GM12864 (cell line): ENCODE measurements at places on chromosomes 11 and 22.

DNA sequence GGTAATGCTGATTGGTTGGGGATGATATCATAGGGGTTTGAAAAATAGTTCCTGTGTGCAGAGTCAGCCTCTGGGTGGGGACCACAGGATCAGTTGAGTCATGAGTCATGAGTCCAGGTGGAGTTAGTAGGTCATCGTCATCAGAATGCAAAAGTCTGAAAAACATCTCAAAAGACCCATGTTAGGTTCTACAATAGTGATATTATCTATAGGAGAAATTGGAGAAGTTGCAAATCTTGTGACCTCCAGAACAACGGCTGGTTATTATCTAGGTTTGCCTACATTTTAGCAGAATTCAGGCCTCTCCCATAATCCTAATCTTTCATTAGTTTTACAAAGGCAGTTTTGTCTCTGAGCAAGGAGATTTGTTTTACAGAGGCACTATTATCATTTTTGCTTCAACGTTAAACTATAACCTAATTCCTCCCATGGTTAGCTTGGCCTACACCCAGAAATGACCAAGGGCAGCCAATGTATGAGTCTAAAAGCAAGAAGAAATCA is 38.9 kb downstream of the MS4A2 start:
- DNase-seq = no peak

- DNase-seq = peak; percentile 42
Observed at GRCh38 chr22:20156611-20157429, 6.0 kb upstream of the CCDC188 start.

DNA sequence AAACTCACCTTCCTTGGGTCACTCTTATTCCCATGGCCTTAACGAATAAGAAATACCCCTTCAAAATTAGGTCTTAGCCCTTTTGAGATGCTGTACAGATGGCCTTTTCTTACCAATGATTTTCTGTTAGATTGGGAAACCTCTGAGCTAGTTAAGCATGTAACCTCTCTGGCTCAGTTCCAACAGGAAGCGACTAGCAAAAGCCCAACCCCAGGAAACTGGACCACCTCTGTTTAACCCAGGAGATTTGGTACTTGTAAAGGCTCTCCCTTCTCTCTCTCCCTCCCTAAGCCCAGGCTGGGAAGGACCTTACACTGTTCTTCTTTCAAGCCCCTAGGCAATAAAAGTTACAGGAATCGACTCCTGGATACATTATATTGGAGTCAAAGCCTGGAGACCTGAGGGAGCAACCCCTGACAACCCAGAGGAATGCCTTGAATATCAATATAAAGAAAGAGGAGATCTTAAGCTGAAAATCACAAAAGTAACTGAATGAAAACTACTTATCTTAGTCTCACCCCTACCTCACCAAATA is 11.7 kb downstream of the APIP start:
- no peak for DNase-seq

GRCh38 chr22:35450824-35451569 is 51.1 kb downstream of the MCM5 start:
- no peak for DNase-seq

DNA sequence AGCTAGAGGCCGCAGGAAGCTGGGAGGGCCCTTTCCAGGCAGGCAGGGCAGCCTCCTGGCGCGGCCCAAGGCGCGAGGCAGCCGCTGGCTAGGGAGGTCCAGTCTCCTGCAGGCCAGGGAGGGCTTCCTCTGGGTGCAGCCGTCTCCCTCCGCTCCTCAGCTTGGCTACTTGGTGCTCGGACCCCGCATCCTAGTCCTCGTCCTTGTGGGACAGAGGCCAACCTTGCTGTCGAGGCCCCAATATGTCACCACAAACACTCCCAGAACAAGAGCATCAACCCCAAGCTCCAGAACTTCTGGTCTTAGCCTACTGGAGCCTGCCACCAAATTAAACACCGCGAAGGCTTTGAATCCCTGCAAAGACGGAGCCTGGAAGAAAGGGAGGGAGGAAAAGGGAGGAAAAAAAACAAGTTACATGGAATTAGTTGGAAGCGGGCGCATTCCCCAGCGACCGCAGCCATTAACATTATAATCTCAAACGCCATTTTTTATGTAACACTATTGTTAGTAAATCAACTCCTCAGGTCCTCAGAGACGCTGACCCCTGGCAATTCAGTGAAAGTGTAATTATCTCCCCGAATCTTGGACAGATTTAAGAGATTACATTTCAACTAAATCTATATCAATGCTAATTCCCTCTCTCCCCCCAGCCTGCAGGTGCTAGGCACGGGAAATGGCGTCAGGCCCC is 12.7 kb upstream of the PAX6 start:
- no peak for DNase-seq

DNA sequence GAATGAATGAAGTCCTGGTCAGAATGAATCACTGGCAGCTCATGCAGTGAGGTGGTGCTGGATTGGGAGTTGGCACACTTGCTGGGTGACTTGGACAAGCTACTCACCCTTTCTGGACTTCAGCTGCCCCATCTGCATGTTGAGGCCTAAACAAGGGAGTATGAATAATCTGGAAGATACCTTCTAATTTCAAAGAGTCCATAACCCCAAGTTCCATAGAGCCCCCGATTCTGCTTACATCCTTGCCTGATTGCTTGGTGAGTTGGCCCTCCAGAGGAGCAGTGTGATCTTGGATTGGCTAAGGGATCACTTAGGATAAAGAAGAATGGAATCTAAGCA is 18.3 kb upstream of the ACCSL start:
- DNase-seq = no peak

DNA sequence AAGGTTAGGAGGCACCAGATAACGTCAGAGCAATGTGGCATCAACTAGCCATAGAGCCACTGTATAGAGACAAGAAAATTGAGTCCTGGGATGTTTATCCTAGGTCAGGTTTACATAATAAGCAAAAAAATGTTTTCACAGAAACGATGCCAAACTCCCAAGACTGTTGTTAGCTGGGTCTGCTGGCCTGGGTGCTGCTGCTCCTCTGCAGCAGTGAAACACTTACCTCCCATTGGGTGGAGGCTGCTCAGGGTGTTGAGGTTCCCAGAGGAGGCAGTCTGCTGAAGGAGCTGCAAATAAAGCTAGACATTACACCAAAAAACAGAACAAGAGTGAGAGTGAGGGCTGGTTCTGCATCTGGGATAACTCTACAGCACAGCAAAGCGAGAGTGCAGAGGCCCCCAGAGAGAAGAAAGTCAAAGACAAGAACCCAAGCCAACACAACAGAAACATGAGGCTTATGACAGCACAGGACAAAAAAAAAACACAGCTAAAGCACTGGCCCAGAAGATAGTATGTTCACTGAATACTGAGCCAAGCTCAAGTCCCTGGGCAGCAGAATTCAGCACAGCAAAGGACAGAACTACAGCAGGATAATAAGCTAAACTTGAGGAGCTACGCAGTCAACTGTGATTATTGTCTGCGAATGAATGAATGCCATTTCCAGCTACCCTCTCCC is 29.9 kb upstream of the RAPSN start:
- no peak for DNase-seq

GRCh38 chr11:2522631-2523255 is 77.9 kb downstream of the KCNQ1 start:
- no peak for DNase-seq

GRCh38 chr11:8266246-8267241 is 2.9 kb upstream of the LMO1 start:
- DNase-seq = no peak
